ENCODE measurements at places on chromosomes 1 and 21.

DNA sequence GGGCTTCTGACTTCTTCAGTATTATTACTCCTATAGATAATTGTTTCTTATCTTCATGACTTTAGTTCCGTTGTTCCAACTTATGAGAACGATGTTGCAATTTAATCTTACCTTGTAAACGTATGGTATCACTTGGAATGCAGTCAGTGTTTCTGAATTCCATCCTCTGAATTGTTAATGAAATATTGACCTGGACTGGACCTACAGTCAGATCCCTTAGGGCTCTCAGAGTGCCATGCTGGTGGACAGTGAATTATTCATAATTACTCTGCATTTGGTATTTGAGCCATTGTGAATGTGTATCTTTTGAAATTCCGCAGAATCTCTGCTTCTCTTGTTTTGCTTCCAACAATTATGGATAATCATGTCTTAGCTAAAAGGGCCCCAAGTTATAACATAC is 72.3 kb downstream of the PRDM2 start:
- DNase-seq: no peak

GRCh38 chr1:79852004-79852403 is 845.5 kb upstream of the ADGRL4 start:
- DNase-seq: no peak

- DNase-seq: no peak
Observed at GRCh38 chr1:93114391-93114790, 35.3 kb downstream of the MTF2 start.

- DNase-seq: no peak
Observed at GRCh38 chr1:36539526-36539925, 56.8 kb upstream of the CSF3R start.

DNA sequence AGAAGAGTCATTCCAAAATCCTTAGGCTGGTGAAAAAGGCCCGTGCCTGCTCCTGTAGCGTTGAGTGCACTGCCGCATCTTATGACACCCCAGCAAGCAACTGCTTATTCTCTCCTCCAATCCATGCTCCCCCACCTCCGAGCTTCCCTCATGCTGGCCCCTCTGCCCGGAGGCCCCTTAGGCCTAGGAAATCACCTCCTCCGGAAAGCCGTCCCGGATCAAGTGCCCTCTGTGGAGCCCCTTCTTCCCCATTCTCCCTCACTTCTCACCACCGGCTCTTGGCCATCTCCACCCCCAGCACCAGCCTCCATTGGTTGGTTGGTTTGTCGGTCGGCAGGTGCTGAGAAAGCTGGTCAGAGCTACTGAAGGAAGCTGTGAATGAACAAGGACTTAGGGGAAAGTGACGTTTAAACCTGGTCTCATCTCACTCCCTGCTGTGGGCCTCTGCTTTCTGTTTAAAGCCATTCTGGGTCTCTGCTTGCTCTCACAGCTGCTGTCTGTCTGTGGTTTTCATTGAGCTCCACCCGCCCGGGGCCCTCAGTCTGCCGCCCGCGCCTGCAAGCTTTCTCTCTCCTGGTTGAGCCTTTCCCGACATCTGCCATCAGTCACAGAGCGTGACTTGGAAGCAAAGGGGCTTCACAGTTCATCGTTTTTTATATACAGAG is 122.2 kb downstream of the KCNN3 start:
- peak; percentile 80 for DNase-seq

DNA sequence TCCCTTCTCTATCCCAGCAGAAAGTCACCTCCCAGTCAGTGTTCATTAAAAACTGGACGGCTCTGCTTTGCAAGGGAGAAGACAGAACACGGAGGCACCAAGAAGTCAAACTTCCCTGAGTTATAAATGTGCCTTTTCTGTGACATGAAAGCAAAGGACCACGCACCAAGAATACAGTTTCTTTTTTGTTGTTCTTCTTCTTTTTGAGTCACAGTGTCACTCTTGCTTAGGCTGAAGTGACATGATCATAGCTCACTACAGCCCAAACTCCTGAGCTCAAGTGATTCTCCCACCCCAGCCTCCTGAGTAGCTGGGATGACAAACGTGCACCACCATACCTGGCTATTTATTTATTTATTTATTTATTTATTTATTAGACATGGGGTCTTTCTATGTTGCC is 22.7 kb downstream of the GLUL start:
- DNase-seq: no peak

DNA sequence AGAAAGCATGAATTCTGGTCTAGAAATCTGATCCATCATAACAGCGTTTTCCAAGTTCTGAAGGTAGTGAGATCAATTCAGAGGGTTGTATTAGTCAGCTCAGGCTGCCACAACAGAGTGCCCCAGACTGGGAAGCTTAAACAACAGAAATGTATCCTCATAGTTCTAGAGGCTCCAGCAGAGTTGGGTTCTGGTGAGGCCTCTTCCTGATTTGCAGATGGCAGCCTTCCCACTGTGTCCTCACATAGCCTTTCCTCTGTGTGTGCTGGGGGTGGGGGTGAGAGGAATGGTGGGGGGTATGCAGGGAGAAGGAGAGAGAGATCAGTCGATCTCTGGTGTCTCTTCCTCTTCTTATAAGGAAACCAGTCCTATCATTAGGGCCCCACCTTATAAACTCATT is 15.1 kb downstream of the ZBTB8B start:
- DNase-seq: no peak

DNA sequence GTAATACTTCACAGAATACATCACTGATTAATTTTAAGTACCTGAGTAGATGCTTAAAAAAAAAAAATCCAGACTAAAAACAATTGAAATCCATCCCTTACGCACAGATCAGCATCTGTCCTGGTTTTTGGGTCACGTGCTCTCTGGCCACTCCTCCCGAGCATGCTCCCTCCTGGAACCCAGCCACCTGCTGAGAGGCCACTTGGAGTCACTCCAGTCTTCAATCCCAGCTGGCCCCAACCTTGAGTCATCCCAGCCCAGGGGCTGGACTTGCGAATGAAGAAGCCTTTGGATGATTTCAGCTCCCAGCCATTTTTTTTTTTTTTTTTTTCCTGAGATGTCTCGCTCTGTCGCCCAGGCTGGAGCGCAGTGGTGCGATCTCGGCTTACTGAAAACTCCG is 8.9 kb downstream of the MAP1LC3C start:
- DNase-seq: no peak

DNA sequence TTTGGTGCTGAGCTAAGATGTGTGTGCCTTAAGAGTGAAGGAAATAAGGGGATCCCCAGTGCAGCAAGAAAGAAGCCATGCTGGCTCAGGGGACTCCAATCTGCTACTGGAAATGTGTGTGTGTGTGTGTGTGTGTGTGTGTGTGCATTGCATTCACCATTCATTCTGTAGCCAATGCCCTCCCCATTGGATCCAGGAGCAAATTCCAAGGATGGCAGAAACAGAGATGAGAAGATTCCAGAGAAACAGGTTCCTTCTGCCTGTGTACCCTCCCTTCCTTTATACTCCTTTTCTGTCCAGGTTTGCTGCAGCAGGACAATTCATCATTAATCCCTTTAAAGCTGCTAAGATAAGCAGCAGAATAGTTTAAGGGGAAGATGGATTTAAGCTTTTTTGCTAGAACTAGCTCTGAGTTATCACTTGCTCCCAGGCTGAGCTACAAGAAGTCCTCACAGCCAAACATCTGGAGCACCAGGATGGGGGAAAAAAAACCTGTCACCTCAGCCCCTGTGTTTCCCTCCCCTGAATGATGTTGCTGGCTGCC is 3.2 kb downstream of the SLC6A17 start:
- DNase-seq: no peak

DNA sequence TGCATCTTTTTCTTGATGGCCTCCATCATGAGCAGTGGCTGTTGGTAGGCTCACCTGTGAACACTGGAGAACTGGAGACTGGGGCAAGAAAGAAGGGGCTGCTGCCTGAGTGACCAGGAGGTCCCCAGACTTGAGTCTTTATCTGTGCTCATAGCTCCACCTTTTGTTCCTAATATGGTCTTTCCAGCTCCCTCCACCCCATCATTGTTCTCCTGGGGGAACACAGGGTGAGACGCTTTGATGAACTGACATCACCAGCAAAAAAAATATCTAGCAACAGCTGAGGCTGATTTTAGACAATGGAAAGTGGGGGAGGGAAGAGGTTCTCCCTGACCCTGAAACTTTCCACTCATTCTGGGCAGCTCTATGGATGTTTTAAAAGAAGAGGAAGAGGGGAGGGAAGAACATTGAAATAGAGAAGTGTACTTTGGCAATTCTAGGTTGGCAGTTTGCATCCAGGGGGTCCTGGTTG is at the start of gene TPM3:
Gene TPM3, minus strand, starts transcription at position 111 of the 472 bp plus-strand sequence. Its CDS starts 82 bp downstream, at position 29.
- no peak for DNase-seq

GRCh38 chr1:152020849-152021248 is 16.0 kb downstream of the S100A11 start:
- no peak for DNase-seq

GRCh38 chr1:94411237-94411636 is 7.0 kb upstream of the ABCD3 start:
- DNase-seq: no peak

- no peak for DNase-seq
Observed at GRCh38 chr1:180353945-180354344, 123.9 kb downstream of the LHX4 start.

- DNase-seq: no peak
Observed at GRCh38 chr1:201535046-201535918, 3.6 kb upstream of the NAV1 start.

DNA sequence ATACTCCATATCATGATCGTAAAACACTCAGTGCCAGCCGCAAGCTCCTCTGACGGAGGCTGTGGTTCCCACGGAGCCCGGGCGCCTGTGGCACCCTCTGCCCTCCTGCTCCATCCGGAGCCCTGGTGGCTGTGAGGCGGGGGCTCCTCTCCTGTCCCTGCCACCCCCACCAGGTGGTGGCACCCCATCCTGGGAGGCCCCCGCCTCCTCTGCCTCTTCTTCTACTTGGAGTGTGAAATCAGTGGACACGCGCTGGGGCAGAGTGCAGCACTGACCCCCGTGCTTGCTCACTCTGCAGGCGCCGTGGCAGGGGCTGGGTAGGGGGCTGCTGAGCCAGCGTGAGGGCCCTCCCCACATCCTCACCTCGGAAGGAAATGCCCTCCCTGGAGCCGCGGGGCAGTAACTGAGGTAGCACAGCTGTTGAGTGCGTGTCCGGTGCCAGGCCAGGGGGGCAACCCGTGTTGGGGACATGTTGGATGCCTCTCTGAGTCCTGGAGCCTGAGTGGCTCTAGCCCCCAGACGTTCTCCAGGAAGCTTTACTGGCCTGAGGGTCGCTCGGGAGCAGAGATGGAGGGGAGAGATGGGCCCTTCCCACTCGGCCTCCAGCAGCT is 58.7 kb upstream of the ABCG1 start:
- peak; percentile 33 for DNase-seq

DNA sequence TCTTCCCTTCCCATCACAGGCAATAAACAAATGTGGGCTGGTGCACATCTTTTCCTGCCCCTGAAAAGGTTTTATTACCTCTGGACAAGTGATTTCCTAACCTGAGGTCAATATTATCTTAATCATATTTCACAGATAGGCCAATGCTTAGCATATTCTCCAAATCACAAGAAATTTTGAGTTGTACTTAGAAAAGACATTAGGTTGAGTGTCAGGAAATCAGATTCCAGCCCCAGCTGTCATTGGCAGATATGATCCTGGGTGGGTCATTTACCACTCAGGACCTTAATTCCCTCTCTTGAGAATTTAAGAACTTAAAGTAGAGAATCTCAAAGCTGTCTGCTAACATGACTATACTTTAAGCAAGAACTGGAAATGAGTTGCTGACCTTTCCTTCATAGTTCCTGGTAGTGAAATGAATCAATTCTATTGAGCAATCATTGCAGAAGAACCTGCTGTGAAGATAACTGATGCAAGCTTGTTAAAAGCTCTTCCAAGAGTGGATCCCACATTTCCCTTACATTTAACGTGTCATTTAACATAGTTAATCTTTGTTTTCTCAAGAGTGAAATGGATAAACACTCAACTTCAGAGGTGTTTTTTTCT is 46.4 kb upstream of the CR2 start:
- DNase-seq: no peak

DNA sequence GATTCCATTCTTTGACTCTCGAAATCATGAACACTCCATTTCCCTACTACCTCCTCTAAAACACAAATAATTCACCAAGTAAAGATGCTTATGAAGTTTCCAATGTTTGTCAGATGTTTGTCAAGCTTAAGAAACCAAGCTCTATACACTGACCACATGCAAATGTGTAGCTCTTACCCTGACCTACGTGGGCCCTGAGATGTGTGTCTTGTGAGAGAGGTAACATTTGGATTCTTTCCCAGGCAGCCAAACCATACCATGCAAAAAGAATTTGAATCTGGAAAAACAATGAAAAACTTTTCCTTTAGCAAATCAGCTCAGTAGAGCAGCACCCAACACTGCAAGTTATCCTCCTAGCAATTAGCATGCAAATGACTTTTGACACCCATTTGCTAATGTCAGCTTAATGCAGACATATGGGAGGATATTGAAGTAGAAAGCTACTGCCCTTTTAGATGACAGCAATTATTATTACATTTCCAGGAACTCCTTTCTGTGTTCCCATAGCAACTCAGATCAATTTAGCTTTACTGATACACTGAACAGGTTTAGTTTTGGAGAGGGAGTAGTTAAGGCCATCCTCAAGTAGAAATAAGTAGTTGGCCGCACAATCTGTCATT is 83.2 kb upstream of the RGS4 start:
- DNase-seq: no peak

DNA sequence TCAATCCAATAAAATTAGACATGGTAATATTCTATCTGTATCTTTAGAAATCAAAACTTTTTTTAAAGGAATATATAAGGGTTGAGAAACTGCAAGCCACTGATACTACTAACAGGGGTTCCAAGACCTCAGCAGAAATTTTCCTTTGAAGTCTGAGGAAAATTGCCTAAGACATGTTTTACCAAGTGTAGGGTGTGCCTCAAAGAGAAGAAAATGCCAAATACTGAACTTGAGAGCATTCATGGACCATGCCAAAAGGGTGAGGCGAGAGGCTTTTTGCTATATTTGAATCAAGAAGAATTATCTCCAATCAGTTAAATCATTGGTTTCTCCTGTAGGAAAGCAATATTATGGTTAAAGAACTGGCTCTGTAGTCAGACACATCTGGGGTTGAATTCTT is 207.9 kb upstream of the B3GALT2 start:
- DNase-seq: no peak

- DNase-seq: peak; percentile 75
Observed at GRCh38 chr1:221708076-221708571, 33.8 kb downstream of the DUSP10 start.

- peak; percentile 82 for DNase-seq
Observed at GRCh38 chr1:204445860-204446412, 34.3 kb upstream of the PPP1R15B start.

DNA sequence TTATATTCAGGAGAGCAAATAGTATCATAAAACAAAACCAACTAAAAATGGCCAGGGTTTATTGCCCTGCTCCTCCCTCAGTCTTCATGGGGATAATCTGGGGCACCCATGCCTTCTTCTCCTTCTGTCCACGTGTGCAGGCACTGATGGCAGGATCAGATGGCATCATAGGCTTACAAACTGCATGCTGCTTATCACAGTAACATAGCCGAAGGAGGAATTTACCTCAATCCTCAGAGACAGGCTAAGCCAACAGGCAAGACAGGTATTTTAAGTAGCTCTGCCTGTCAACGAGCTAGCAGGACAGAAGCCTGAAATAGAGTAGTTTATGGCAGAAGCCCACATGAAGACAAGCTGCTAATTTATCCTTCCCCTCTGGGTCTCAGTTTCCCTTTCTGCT is 9.4 kb downstream of the LAMB3 start:
- no peak for DNase-seq

GRCh38 chr1:230575886-230576500 is 66.3 kb upstream of the COG2 start:
- DNase-seq: no peak
